T-helper 9 cell (primary cell): ENCODE measurements at places on chromosomes 2 and 18.

- DNase-seq, result no peak
These were observed 21.4 kb downstream of the STK17B start for GRCh38 chr2:196149948-196150347.

GRCh38 chr2:156601855-156602551, 165.8 kb downstream of the GPD2 start:
- DNase-seq, result no peak

GRCh38 chr2:28809927-28810326, 707 bp upstream of the SPDYA start:
- DNase-seq, result no peak

DNA sequence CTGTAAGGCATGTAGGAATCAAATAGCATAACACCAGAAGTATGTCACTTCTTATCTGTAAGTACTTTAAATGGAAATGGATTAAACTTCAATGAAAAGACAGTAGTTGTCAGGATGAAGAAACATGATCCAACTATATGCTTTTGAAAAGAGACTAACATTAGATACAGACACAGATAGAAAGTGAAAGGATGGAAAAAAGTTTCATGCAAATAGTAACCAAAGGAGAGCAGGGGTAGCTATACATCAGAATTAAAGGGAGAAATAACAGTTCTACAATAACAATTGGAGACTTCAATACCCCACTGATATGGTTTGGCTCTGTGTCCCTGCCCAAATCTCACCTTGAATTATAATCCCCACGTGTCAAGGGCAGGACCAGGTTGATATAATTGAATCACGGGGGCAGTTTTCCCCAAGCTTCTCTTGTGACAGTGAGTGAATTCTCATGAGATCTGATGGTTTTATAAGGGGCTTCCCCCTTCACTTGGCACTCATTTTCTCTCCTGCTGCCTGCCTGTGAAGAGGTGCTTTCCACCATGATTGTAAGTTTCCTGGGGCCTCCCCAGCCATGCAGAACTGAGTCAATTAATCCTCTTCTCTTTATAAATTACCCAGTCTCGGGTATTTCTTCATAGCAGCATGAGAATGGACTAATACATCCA, 205.4 kb upstream of the CDH2 start:
- DNase-seq, result no peak

GRCh38 chr2:53202063-53202462, 565.5 kb upstream of the CHAC2 start:
- DNase-seq, result no peak

GRCh38 chr2:175964195-175964594, 37.9 kb downstream of the LNPK start:
- DNase-seq, result no peak

GRCh38 chr2:76314271-76315020, 603.7 kb upstream of the GCFC2 start:
- DNase-seq, result no peak

- DNase-seq, result no peak
These were observed 49.8 kb upstream of the NAB1 start for GRCh38 chr2:190599073-190599472.

- DNase-seq, result no peak
These were observed 76.6 kb downstream of the TLK1 start for GRCh38 chr2:171084128-171084527.
